ENCODE measurements at places on chromosomes 6 and 20.
A peak's percentile ranks its signal among the peaks of the same experiment; 100 is the strongest.

DNA sequence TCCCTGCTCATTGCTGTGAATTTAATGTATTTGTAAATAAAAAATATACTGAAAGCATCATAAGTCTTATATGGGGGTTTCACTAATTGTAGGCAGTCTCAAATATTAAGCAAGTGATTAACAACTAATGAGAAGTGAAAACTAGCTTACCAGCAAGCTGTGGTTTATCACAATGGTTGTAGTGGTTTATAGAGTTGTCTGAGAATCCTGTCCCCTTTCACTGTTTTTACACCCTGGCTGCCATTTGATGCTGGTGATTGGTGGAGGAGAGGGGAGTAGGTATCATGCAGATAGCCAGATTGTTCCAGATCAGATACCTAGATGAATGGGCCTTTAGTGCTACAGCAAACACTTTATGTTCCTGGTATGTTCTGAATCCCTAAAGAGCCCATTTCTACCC lies 6.0 kb downstream of the MKKS start:
- H3K4me3 ChIP-seq, result no peak overlapping the region
- no peak for DNase-seq
- no peaks in the 10 kb centered on the region for H3K4me1 ChIP-seq
- no peaks in the 10 kb centered on the region for H3K36me3 ChIP-seq
- no peak overlapping the region for H3K27ac ChIP-seq
- H3K27me3 ChIP-seq, result no peaks in the 10 kb centered on the region

DNA sequence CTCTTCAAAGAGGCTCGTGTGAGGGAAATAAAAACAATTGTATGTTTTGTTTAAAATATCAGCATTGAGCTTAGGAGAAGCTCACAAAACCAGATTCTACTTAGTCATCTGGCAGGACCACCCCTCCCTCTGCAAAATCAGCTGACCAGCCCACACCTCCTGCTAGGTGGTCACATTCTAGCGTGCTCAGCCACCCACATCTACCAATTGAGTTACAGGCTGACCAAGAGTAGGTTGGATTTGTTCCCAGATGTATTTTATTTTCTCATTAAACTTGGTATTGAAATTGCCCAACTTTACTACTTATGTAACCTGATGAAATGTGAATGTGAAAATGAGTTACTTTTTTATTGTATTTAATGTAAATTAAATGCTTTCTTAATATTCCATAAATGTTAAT lies 56.2 kb downstream of the SLC22A2 start:
- no peaks in the 10 kb centered on the region for H3K36me3 ChIP-seq
- no peak overlapping the region for H3K4me3 ChIP-seq
- no peak overlapping the region for H3K27ac ChIP-seq
- DNase-seq, result no peak
- H3K4me1 ChIP-seq, result no peaks in the 10 kb centered on the region

DNA sequence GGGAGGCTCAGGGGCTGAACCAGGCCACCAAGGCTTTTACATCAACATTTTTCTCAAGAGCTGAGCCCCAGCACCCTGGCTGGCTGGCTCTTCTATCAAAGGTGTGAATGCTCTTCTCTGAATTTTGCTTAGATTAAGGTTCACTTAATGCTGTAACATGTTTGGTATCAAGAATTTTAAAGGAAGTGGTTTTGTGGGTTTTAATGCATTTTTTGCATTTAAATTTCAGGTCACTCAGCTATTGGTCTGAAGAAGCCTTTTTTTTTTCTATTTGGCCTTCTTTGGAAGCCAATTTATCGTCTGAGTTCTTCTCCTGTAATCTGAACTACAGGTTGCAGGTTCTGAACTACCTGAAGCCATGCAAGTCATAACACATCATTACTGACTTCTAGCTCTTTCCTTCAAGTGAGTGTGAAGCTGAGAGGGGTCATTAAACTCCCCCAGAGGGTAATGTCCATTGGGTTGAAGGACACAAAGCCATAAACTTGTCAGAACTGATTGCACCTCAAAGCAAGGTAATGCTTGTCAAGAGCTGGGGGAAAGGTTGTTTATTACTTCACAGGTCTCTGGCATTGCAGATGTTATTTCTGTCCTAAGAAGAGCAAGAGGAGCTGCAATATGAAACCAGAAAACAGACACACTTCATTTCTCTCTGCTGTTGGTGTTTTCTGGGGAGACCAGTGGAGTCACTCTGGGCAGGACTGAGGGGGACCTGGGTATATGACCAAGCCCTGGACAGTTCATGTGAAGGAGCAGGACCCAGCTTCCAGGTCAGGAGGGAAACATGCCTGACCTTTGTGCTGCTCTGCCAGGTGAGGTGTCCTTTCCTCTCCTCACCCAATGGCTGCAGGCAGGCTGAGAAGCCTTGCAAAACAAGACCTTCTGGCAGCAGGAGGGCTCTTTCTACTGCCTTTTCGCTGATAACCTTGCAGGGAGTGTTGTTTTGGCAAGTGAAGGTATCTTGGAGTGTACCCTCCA lies 26.1 kb upstream of the NEDD9 start:
- no peaks in the 10 kb centered on the region for H3K27me3 ChIP-seq
- DNase-seq, result peak; percentile 38
- peak overlapping the region; percentile 81 for H3K27ac ChIP-seq
- peaks cover 18% of the 10 kb centered on the region for H3K4me1 ChIP-seq

- DNase-seq, result no peak
- peaks cover 9% of the 10 kb centered on the region for H3K4me1 ChIP-seq
- H3K27me3 ChIP-seq, result no peaks in the 10 kb centered on the region
- H3K36me3 ChIP-seq, result no peaks in the 10 kb centered on the region
- no peak overlapping the region for H3K27ac ChIP-seq
Measured at GRCh38 chr20:24289737-24290481, 179.5 kb upstream of the SYNDIG1 start.

- no peak overlapping the region for H3K27ac ChIP-seq
- no peak overlapping the region for H3K4me3 ChIP-seq
- H3K4me1 ChIP-seq, result no peaks in the 10 kb centered on the region
- no peaks in the 10 kb centered on the region for H3K36me3 ChIP-seq
Measured at GRCh38 chr20:15630360-15630759, 942.9 kb downstream of the KIF16B start.

DNA sequence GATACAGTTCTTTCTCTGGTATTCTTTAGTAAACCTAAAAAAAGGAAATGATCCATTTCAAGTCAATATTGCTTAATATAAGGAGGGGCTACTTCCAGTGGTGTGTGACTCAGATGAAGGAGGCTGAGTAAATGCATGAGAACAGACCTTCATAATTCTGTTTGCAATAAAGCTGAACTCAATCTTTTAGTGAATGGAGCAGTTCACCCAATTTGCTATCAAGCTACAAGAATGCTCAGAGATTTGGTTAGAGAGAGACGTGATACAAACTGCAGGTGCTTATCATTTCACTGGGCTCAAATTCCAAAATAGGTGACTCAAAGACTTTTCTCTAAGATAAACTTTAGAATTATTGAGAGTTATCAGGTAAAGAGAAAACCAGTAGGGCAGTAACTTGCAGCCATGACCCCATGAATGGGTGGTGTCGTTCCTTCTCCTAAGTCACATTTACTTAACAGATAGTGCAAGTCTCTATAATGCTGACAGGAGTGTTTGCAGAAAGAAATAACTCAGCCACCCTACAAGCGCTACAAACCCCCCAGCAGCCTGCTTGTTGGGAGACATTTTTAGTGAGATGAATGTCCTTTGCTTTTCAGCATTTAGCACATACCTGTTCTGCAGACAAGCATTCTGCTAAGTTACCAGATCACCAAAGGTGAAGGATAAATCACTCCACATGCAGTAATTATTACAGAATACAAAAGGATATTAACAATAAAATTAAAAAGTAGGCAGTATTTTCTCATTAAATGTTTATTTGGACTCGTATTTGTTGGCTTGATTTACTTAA lies 16.4 kb upstream of the BLOC1S5 start:
- H3K4me1 ChIP-seq, result no peaks in the 10 kb centered on the region
- no peaks in the 10 kb centered on the region for H3K27me3 ChIP-seq
- H3K4me3 ChIP-seq, result no peak overlapping the region
- DNase-seq, result no peak

DNA sequence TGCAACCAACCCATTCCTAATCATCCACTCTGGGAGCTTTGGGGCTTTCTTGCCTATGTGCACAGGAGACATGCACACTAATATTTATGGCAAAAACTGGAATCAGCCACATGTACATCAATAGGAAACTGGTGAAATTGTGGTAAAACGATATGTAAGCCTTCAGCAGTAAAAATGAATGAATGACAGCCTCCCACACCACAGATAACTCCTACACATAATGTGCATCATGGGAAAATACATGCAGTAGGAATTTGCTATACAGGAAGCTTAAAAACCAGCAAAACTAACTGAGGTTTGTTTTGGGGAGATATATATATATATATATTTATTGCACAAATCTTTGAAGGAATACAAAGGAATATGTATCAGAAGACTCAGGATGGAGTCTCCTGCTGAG lies 47.6 kb downstream of the HLA-G start:
- no peak for DNase-seq
- no peaks in the 10 kb centered on the region for H3K4me1 ChIP-seq
- H3K36me3 ChIP-seq, result no peaks in the 10 kb centered on the region
- no peak overlapping the region for H3K27ac ChIP-seq

GRCh38 chr6:163412801-163413344 lies 1.6 kb upstream of the QKI start:
- no peaks in the 10 kb centered on the region for H3K36me3 ChIP-seq
- H3K4me3 ChIP-seq, result peak overlapping the region; percentile 76
- no peak for DNase-seq
- H3K4me1 ChIP-seq, result peaks cover 5% of the 10 kb centered on the region
- H3K27ac ChIP-seq, result peak overlapping the region; percentile 90

DNA sequence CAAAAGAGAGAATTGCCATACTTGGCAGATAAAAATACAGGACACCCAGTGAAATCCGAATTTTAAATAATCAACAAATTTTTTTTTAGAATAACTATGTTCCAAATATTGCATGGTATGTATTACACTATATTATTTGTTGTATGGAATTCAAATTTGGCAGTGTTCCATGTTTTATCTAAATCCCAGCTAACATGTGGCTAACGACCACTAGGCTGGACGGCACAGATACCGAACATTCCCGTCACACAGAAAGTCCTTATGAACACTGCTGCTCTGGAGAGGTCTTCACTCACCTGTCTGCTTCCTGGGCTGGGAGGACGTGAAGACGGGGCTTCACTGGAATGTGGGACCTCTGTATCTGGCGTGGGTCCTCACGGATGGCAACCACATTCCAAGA lies 32.8 kb downstream of the SNX5 start:
- H3K27ac ChIP-seq, result no peak overlapping the region
- peaks cover 13% of the 10 kb centered on the region for H3K27me3 ChIP-seq
- DNase-seq, result no peak
- peaks cover 11% of the 10 kb centered on the region for H3K4me1 ChIP-seq

- peaks cover 6% of the 10 kb centered on the region for H3K27me3 ChIP-seq
- H3K4me3 ChIP-seq, result no peak overlapping the region
- peaks cover 9% of the 10 kb centered on the region for H3K4me1 ChIP-seq
Measured at GRCh38 chr20:59400708-59401107, 100.3 kb downstream of the EDN3 start.

DNA sequence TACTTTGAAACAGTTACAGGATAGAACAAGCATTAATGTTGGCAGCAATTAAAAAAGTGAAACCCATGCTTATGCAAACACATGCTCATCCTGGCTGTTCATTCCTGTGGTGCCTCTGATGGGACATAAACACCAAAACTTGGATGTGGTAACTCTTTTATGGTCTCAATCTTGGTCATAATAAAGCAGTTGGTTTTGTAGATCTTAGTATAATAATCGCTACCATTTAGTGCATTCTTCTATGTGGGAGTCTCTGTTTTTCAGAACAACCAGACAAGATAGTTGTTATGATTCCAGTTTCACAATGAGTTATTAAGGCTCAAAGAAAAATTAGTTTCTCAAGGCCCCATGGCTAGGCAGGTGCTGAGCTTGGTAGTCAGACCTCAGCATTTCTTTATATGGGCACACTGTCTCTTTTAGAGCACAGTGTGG lies 184.0 kb downstream of the UTRN start:
- DNase-seq, result no peak
- no peaks in the 10 kb centered on the region for H3K27me3 ChIP-seq
- H3K36me3 ChIP-seq, result peaks cover 54% of the 10 kb centered on the region
- peak overlapping the region; percentile 25 for H3K27ac ChIP-seq
- H3K4me3 ChIP-seq, result no peak overlapping the region

- no peaks in the 10 kb centered on the region for H3K27me3 ChIP-seq
- peaks cover 12% of the 10 kb centered on the region for H3K4me1 ChIP-seq
- H3K4me3 ChIP-seq, result no peak overlapping the region
- no peak overlapping the region for H3K27ac ChIP-seq
- peaks cover 5% of the 10 kb centered on the region for H3K36me3 ChIP-seq
- DNase-seq, result no peak
Measured at GRCh38 chr6:4902363-4902762, 101.5 kb downstream of the RPP40 start.

GRCh38 chr6:26254724-26255123 lies 110.3 kb upstream of the BTN3A2 start:
- no peak for DNase-seq
- no peak overlapping the region for H3K4me3 ChIP-seq
- H3K4me1 ChIP-seq, result peaks cover 12% of the 10 kb centered on the region
- no peak overlapping the region for H3K27ac ChIP-seq
- H3K27me3 ChIP-seq, result no peaks in the 10 kb centered on the region

- H3K36me3 ChIP-seq, result no peaks in the 10 kb centered on the region
- H3K4me3 ChIP-seq, result no peak overlapping the region
- H3K4me1 ChIP-seq, result no peaks in the 10 kb centered on the region
- no peak overlapping the region for H3K27ac ChIP-seq
Measured at GRCh38 chr6:127466416-127466815, 7.2 kb upstream of the KIAA0408 start.

DNA sequence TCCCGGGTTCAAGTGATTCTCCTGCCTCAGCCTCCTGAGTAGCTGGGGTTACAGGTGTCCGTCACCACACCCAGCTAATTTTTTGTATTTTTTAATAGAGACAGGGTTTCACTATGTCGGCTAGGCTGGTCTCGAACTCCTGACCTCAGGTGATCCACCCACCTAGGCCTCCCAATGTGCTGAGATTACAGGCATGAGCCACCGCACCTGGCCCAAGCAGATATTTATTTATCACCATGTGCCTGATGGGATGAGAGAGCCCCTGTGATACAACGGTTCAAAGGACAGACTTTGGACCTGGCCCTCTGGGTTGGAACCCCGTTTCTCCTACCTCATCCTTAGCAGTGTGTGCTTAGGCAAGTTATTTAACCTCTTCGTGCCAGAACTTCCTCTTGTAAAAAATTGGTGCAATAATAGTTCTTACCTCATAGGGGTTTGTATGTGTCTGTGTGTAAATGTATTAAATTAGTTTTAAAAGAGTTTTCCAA lies 19.2 kb upstream of the STK38 start:
- no peak for DNase-seq
- no peaks in the 10 kb centered on the region for H3K4me1 ChIP-seq
- no peaks in the 10 kb centered on the region for H3K36me3 ChIP-seq
- no peak overlapping the region for H3K27ac ChIP-seq
- H3K4me3 ChIP-seq, result no peak overlapping the region

- no peak overlapping the region for H3K4me3 ChIP-seq
- H3K27ac ChIP-seq, result no peak overlapping the region
- H3K27me3 ChIP-seq, result no peaks in the 10 kb centered on the region
- H3K36me3 ChIP-seq, result no peaks in the 10 kb centered on the region
Measured at GRCh38 chr6:12403201-12403826, 113.2 kb downstream of the EDN1 start.

- peak; percentile 25 for DNase-seq
- H3K27me3 ChIP-seq, result no peaks in the 10 kb centered on the region
- H3K4me3 ChIP-seq, result peak overlapping the region; percentile 69
- H3K36me3 ChIP-seq, result no peaks in the 10 kb centered on the region
- peaks cover 21% of the 10 kb centered on the region for H3K4me1 ChIP-seq
Measured at GRCh38 chr6:13709689-13710551, 1.7 kb downstream of the RANBP9 start.

Measured in T-cell (primary cell).